Epithelial cell of esophagus (primary cell): ENCODE measurements at places on chromosomes 11 and 22.

GRCh38 chr22:19385221-19385906 lies 46.2 kb downstream of the HIRA start:
- no peak for DNase-seq

DNA sequence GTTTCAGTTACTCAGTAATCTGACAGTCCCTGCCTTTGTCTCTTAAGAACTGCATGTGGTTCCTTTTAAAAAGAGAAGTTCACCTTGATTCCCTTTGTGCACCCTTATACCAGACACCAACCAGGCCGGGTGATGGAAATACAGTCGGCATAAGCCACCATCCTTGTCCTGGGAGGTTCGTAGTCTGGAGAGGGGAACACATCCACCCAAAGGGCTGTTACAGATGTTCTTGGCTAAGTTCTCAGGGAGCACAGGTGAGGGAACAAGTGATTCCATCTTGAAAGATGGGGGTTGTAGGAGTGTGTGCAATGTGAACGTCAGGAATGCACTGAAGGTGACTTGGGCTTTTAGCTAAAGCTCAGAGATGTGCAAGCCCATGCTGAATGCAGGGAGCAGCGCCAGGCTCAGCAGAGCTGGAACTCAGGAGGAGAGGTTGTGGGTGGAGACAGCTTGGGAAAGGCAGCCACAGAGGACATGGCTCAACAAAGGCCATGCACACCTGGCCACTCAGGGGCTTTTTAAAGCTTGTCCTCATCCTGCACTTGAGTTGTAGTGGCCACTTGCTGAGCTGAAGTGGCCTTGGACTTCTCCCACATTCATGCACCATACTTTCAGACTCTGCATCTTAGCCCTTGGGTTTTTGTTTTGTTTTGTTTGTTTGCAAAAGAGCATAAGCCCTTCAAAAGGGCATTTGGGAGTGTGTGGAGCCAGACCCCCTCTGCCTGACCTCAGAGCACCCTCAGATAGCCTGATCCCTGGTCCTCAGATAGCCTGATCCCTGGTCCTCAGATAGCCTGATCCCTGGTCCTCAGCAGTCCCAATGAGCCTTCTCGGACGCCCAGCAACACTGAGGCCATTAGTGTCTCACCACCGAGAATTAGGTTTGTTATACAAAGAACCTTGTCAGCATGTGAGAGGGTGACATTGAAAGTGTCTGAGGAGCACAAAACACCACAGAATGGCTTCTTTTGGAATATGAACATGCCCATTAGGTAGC lies 12.7 kb upstream of the TMA7B start:
- no peak for DNase-seq

GRCh38 chr11:133947321-133947756 lies 9.4 kb downstream of the IGSF9B start:
- peak; percentile 15 for DNase-seq

- no peak for DNase-seq
Observed at GRCh38 chr11:115764176-115764575, 260.0 kb upstream of the CADM1 start.
